SK-N-MC (cell line): ENCODE measurements at places on chromosomes 2 and 18.

DNA sequence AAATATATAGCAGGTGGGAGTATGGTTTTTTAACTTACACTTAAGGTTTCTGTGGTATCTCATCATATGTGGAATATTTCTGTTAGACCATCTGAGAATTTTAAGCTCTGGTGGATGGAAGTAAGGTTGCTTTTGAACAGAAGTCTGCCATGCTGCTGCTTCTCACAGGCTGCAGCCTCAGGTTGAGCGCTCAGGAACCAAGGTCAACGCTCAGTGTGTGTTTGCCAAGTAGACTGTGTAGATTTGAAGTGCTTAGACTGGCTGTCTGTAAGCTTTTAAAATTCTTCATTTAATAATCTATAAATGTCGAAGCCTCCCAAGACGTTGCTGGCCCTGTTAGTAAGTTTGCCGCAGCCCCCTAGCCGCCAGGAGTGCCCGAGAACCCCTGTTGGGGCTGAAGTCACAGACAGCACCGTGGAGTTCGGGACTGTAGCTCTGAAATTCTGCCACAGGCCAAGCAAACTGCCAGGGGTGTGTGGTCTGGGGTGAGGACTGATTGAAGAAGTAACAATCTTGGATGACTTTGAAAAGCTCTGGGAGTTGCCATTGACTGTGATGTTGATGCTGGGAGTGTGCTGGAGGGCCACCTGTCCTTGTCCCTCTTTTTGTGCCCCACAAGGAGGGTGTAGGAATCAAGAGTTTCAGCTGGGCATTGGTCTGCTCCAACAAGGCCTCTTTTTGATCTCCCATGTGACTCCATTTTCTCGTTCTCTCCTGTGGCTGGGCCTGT, 26.9 kb downstream of the INPP4A start:
- DNase-seq = no peak

GRCh38 chr2:167271932-167272331, 383.7 kb downstream of the XIRP2 start:
- DNase-seq = no peak

GRCh38 chr2:208072250-208072892, 47.0 kb upstream of the PLEKHM3 start:
- peak; percentile 48 for DNase-seq

GRCh38 chr2:672606-672905, 4.7 kb downstream of the TMEM18 start:
- DNase-seq = no peak

- DNase-seq = no peak
These were observed 90.5 kb downstream of the TMEM131 start for GRCh38 chr2:97905294-97905693.

DNA sequence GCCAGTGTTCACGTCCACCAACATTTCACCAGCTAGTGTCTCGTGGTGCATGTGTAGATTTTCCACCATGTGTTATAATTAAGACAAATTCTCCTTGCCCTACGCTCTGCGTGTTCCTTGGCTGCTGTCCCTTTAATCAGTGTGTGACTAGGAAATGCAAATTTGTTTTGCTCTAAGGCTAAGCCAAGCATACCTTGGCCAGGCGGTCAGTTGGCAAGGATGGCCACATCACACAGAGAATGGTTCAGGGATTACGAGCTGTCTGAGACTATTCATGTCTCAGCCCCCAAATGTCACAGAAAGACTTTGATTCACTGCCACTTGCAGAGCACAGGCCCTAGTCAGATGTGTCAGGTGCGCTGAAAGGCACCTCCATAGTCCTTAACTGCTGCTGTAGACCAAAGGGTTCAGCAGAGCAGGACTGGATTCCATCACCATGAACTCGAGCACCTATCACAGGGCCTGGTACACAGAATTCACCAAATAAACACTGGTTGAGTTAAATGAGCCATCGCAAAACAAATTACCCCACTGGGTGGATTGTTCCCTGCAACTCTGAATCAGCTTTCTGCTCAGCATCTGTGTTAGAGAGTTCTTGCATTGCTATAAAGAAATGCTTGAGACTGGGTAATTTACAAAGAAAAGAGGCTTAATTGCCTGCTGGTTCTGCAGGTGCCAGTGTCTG, 128.4 kb downstream of the CABLES1 start:
- no peak for DNase-seq

- DNase-seq = no peak
These were observed 72.4 kb downstream of the ALPK2 start for GRCh38 chr18:58556331-58557007.

DNA sequence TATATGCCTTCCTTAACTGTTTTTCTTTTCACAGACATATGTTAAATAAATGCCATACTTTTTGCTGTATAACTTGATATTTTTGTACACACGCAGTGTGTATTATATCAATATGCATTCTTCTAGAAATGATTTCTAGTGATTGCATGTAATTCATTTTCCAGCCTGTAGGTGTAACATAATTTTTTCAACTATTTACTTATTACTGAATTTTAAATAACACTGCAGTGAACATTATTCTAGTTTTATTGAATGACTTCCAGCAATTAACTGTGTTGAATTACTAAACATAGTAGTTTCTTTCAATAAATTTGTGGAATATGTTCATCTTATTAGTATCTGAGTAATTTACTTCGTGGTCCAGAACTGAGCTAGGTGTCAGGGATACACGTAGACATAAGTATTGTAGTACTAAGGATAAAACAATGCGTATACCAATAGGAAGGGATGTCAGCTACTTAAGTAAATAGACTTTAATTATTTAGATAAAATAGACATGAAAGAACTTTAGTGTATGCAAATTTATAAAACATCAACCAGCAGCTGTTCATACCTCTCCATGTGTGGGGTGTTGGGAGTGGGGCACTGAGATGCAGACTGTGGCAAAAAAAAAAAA, 28.0 kb downstream of the TANC1 start:
- no peak for DNase-seq

- no peak for DNase-seq
These were observed 313.9 kb downstream of the CELF4 start for GRCh38 chr18:37251679-37252078.

GRCh38 chr18:74040459-74041332, 106.9 kb downstream of the FBXO15 start:
- DNase-seq = no peak

GRCh38 chr2:219832904-219833303, 205.5 kb downstream of the SLC4A3 start:
- DNase-seq = no peak

DNA sequence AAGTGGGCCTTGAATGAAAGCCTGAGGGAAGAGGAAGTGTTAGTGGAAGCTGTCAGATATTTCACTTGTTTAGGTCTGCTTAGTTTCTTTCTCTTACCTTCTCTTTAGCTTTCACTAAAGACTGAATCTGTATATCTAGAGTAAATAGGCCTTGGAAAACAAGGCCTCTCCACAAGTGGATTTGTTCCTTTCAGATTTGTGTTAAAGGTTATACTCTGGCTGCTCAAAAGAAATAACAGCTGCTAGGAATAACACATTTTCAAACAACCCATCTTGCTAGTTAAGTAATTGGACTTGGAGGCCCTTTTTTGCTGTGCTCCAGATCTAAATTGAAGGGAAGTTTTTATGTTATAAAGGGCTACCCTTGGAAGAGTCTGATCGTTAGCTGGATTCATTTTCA, 236.3 kb downstream of the KIAA1328 start:
- DNase-seq = no peak

DNA sequence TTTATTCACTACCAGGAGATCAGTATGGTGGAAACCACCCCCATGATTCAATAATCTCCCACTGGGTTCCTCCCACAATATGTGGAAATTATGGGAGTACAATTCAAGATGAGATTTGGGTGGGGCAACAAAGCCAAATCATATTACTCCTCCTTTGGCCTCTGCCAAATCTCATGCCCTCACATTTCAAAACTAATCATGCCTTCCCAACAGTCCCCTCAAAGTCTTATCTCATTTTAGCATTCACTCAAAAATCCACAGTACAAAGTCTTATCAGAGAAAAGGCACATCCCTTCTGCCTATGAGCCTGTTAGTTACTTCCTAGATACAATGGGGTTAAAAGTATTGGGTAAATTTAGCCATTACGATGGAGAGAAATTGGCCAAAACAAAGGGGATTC, 989.5 kb upstream of the CNTNAP5 start:
- DNase-seq = no peak

DNA sequence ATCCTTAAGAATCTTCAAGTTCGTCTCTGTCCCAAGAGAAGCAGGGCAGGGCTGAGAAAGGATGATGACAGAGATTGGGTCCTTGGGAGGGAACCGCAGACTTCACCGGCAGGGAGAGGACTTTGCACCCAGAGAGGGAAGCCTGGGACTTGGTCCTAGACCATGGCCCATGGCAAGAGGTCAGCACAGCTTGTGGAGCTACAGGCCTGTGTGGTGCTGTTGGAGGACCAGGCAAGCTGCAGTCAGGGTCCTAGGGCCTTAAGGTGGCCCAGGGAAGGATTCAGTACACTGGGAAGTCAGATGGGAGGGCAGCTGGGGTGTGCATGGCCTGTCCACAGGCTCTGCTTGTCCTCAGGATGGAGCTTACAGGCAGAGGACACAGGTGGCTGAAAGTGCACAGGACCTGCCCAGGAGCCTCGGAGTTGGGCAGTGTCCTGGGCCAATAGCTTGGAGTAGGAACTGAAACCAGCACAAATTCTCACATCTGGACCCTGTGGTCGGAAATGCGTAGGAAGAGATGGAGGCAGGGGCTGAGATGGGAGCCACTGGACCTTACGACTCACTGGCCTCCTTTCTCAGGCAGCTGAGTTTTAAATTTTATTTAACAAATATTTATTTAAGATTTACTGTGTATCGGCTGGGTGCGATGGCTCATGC, 56.4 kb upstream of the TCF7L1 start:
- DNase-seq = no peak

DNA sequence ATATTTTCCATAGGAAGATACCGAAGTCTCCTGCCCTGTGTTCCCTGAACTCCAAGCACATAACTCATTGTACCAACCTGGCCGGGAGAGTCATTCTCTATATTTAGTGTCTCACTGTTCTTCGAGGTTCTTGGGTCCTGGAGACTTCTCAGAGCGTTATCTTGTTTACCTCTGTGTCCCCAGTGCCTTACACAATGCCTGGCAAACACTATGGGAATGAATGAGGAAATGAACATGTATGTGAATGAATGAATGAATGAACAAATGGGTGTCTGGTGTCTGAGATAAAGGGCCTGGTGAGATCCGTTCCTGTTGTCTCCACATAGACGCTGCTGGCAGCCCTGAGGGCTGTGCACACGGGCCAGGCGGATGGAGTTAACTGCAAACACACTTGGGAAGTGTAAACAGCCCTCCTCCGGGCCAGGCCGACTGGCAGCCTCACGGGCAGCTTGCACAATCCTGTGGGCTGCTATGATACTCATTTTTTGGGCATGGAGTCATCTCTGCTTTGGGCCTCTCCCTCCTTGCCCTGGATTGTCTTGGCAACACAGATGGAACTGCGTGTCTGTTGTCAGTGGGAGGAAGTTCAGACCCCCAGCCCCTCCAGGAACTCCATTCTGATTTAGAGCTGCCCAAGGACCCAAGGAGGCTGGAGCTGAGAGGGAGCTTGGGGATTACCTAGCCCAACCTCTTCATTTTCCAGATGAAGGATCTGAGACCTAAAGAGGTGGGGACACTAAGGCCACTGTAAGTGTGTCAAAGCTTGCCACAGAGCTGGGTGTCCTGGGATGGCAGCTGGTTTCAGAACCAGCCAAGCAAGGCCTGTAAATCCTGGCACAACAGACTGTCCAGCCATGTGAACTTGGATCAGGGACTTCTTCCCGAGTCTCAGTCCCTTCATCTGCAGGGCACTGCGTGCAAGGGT, 124.4 kb downstream of the INHBB start:
- DNase-seq = no peak

DNA sequence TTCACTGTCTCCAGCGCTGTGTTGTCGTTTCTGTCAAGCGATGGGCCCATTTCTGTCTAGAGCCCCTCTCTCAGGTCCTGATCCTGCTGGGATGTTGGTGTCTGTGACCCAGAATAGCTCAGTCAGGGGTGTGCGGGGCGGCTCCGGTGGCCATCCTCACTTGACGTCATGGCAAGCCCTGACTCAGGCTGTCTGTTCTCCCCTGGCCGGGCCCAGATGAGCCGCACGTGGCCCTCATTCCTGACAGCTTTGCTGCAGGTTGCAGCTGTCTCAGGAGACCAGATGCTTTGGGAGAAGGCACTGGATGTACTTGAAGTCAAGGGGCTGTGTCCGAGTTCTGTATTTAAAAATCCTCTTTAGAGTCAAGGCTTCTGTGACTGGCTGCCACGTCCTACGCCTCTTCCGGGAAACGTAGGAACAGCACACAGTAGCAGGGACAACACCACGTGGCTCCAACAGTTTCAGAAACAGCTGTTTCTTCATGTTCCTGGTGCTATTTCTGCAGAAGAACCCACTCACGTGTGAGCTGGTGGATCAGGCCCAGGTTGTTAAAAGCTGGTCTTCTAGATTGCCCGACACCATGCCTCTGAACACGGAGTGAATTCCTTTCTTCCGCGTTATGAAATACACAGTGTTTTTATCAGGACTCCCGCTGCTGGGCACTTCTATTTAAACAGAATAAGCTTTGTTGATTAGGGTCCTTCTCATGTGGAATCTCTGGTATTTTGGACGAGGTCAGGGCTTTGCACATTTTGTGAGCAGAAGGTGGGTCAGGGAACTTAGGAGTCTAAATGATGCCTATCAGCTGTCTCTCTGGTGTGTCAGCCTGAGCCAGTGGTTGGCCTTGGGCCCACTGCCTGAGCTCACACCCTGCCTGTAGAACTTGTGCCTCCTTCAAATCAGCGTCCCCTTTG, 28.3 kb upstream of the NTSR2 start:
- DNase-seq = no peak

- DNase-seq = no peak
These were observed 76.1 kb upstream of the CAVIN2 start for GRCh38 chr2:191922736-191923651.

GRCh38 chr2:69992310-69993047, 31.0 kb upstream of the ASPRV1 start:
- DNase-seq = no peak

- no peak for DNase-seq
These were observed 149.0 kb downstream of the GLI2 start for GRCh38 chr2:120884472-120885290.

DNA sequence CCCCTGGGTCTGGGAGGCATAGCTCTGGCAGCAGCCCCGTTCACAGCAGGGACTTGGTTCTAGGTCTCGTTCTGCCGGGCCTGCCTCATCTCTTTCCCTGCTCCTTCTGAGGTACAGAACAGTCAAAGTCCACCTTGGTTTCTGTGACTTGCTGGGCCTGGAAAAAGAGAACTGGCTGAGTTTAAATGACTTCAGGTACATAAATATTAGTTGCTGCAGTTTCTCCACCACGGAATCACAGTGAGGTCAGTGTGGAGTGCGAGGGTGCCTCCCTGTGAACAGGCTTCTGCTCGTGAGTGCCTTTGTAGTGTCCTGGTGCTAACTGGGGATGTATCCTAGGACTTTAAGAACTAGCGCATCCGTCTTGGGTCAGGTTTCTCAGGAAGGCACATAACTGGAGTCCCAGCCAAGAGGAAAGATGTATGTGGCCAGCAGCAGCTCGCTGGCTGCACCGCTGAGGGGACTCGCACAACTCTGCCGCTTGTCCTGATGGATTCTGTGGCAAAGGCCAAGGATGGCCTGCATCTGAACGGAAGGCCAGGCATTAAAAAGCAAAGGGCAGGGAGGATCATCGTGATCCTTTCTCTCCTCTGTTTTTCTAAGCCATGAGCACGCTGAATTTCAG, 188.6 kb downstream of the SH3RF3 start:
- DNase-seq = no peak
